ENCODE measurements at places on chromosomes 7 and 10.

DNA sequence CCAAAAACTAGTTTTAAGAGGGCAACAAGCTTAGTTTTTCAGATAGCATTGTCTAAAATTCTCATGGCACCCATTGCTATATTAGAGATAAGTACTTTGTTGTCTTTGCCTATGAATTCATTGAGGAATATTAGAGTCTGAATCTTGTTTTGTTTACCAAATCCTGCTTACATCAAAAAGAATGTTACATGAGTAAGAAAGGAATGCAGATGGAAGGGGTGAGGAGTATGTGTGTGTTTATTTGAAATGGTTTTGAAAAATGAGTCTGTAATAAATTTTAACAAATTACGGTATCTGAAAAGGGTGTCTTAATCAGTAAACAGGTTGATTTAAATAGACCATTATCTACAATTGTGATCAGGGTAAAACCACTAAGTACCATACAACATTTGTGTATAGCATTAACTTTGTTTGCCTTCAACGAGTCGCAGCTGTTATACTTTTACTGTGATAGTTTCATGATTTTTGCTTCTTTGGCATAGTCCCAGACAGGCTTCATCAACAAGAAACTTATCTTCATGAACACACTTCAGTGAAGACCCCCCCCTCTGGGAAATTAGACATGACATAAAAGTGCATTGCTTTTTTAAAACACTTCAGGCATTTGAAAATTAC lies 1183.9 kb upstream of the C7orf33 start:
- no peak for DNase-seq

GRCh38 chr10:93334901-93335327 lies 147.2 kb downstream of the MYOF start:
- no peak for DNase-seq

DNA sequence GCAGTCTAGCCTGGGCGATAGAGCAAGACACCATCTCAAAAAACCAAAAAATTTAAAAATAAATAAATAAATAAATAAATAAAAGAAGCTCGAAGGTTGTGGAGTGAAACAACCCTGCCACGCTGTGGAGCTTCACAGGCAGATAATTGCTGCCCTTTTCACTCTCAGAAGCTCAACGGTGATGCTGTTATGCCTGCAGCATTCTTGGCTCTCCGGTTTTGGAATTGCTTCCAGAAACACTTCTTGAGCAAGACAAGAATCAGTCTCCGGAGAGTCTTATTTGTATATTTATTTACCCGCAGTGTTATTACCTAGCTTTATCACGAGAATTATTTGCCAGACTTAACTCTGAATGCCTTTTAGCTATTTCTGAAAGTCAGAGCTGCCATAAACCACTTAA lies 40.5 kb upstream of the UBE2H start:
- DNase-seq, result no peak

GRCh38 chr7:75623390-75624133 lies 115.2 kb downstream of the HIP1 start:
- no peak for DNase-seq

DNA sequence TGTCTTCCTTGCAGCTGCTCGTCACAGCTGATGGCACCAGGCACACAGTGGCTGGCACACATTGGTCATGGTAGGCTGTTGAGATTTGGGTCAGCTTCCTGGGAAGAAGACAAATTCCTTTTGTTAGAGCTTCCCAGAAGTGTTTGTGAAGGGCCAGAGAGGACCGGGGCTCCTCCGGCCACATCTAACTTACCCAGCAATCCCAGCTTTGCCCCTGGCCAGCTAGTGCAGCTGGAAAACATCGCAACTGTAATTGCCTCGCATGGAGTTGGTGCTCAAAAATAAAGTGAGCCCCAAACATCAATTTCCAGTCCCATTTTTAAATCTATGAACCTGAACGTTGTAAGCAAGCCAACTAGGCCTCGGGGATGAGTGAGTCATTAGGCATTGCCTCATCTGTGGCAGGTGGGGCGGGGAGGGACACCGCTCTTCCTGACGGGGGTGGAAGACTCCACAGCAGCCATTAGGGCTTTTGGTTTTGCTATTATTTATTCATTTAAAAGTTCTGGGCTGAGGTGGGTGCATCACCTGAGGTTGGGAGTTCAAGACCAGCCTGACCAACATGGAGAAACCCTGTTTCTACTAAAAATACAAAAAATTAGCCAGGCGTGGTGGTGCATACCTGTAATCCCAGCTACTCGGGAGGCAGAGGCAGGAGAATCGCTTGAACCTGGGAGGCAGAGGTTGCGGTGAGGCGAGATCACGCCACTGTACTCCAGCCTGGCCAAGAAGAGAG lies 12.4 kb downstream of the CPA5 start:
- DNase-seq, result no peak

GRCh38 chr10:17649836-17650235 lies 5.9 kb downstream of the STAM start:
- no peak for DNase-seq

DNA sequence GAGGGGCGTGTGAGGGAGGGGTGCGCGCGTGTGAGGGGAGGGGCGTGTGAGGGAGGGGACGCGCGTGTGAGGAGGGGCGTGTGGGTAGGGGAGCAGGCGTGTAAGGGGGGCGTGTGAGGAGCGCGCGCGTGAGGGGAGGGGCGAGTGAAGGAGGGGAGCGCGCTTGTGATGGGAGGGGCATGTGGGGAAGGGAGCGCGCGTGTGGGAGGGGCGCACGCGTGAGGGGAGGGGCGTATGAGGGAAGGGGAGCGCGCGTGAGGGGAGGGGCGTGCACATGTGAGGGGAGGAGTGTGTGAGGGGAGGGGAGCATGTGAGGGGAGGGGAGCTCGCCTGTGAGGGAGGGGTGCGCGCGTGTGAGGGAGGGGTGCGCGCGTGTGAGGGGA lies 19.1 kb downstream of the MXI1 start:
- peak; percentile 71 for DNase-seq

DNA sequence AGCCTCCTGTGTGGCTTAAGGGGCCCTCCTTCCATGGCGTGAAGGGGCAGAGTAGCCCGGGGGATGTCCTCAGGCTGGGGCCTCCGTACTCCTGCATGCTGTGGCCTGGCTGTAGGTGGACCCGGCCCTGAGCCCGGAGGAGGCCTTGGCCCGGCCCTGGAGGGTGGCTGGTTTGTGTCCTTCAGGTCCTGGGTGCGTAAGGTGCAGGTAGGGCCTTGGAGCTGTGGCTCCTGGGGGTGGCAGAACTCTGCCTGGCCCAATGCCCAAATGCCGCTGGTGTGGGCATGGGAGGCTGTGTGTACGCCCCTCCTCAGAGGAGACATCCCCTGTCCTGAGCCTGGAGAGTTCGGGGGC lies 26.9 kb upstream of the AMZ1 start:
- no peak for DNase-seq

DNA sequence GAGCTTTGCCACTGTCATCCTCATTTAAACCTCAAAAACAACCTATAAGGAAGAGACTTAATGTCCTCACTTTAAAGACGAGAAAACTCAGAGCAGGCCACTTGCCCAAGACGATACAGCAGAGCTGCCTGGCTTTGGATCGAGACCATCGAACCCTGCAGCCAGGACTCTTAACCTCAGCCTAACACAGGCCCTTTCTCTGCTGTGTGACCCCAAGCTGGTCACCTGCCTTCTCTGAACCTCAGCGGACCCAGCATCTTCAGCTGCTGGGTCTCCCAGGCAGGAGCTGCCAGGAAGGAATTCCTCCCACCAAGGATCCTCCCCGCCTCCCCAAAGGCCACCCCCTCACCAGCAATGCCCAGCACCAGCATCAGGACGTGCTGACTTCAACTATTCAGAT lies 32.7 kb downstream of the TNRC18 start:
- no peak for DNase-seq

DNA sequence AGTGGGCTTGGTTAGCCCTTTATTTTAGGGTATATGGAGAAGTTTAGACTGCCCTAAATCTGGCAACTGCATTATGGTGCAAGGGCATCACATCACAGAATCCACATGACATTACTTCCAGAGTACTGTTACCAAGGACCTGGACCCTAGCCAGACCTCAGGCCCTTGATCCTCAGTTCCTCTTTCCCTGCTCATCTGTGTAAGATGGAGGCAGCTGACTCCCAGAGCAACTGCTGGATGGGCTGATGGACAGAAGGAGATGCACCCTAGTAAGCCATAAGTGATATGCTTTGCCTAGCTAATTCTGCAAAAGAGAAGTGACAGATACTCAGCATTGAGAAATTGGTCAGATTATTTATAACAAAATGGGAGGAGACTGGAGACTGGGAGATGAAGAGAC lies 131.7 kb downstream of the DYNC1I1 start:
- DNase-seq, result no peak

DNA sequence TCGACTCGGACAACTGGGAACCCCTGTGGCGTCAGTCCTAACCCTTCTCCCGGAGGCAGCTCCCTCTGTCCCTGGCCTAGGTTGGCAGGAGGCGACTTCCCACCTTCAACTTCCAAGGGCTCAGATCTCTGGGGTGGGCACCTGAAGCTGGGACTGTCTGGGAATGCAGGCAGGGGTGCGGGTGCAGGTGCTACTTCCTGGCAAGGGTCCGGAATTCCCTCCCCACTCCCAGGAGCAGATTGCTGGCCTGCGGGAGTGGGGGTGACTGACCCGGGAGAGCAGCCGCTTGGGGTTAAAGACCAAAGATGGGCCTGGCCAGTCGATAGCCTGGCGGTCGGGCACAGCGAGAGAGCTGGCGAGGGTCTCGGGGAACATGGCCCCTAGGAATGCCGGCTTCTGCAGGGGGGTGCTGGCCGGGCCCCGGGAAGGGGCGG lies 387 bp downstream of the EPHA1 start:
- no peak for DNase-seq

DNA sequence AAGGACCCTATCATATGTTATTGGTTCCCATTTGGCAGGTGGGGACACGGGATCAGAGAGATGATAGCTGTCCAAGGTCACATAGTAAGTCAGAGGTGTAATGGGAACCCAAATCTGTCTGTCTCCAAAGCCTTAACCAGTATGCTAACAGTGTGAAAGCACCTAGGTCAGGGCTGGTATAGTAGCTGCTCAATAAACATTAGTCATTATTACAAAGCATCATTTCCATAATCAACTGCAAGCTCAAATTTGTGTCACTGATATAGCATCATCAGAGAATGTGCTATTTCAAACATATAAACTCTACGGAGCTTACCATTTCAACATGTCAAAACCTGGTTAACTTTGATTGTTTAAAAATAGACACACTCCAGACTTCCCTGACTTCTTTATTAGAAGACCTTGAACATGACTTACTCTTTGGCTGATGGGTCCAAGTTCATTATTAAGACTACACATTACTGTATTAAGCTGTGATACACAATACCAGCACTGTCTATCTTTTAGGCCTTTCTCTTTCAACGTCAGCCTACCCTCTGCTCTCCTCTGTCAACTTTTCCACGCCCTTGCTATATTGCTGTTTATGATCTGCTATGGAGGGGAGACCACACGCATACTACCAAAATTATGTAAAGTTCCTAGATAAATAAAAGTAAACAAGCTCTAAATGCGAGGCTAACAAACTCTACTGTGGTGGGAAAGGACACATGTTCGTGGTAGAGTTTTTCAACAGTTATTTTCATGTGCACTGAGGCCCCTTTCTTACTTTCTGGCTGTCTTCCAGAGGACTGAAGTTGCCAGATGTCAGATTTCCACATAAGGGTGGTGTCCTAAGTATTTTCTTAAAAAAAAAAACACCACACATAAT lies 33.6 kb downstream of the DNMBP start:
- DNase-seq, result no peak

DNA sequence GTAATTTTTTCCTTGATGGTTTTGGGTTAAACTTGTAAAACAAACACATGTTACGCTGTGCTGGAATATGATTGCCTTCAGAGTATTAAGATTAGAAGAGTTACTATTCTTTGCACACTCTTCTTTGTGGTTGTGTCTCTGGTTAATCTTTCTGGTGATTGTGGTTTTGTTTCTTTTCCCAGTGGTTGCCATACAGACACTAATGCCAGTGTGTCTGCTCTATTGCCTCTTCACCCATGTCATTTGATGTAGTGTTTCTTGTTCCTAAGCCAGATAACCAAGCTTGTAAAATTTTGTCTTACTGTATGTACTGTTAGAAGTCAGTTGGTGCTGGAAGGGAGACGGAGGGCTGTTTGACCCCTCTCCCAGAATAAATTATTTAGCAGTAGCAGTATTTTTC lies 124.8 kb downstream of the PHTF2 start:
- no peak for DNase-seq

GRCh38 chr7:149854611-149855360 lies 16.6 kb downstream of the ZNF862 start:
- no peak for DNase-seq

GRCh38 chr10:70587045-70587658 lies 15.4 kb downstream of the PRF1 start:
- DNase-seq, result no peak

- DNase-seq, result no peak
Measured at GRCh38 chr10:15188603-15189002, 20.1 kb upstream of the NMT2 start.

DNA sequence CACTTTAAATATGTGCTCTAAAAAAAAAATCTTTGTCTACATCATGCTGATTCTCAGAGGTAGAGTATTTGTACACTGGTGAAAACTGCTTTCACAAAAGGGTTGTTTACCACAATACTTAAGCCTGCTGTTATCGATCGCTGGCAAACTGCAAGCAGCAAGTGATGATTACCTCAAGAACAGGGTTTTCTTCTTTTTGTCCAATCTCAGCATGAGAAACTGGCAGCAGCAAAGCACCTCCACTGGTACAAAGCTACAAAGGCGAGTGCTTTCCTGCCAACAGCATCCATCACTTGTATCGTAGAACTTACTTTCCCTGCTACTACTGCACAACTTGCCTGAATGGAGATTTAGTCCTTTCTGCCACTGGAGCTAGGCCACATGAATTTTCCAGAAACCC lies 276.5 kb downstream of the DGKB start:
- no peak for DNase-seq

- DNase-seq, result no peak
Measured at GRCh38 chr10:618229-618989, 71.1 kb downstream of the DIP2C start.

DNA sequence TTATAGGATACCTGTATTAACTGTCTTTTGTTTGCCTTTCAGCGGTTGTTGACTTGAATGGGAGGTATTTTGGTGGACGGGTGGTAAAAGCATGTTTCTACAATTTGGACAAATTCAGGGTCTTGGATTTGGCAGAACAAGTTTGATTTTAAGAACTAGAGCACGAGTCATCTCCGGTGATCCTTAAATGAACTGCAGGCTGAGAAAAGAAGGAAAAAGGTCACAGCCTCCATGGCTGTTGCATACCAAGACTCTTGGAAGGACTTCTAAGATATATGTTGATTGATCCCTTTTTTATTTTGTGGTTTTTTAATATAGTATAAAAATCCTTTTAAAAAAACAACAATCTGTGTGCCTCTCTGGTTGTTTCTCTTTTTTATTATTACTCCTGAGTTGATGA lies 26.6 kb downstream of the RBM17 start:
- DNase-seq, result no peak

DNA sequence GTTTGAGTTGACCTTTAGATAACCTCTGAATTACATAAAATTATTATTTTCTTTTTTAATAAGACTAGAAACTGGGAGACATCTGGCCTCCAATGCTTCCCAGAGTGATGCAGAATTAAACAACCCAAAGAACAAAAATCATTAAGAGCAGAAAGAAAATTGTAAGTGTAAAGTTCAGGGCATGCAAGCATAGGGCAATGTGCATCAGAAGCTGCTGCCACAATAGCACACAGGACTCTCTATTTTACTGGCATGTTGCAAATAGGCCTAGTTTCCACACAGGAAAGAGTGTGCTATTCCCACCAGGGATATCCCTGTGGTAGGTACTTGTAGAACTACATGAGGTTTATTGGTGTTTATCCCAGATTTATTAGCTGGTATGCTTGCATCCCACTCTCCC lies 20.5 kb upstream of the STEAP2 start:
- DNase-seq, result no peak

- no peak for DNase-seq
Measured at GRCh38 chr10:32161586-32161985, 105.4 kb upstream of the KIF5B start.

- DNase-seq, result no peak
Measured at GRCh38 chr10:62511238-62511637, 137.1 kb downstream of the ZNF365 start.
